ENCODE measurements at places on chromosomes 5 and 9. TPM values are rescaled to one million over a fixed set of nuclear protein-coding genes. Genes with fewer than 3 reads are reported as not detected.

The DMRTA1 gene
- 3.4 TPM for total RNA-seq

The TEX48 gene
- total RNA-seq = not detected

The C9orf50 gene
- total RNA-seq = not detected

The SHROOM1 gene
- total RNA-seq = 4.9 TPM

The CTXN3 gene
- total RNA-seq = not detected

The SPINK1 gene
- 3.6 TPM for total RNA-seq

The ORM2 gene
- not detected for total RNA-seq

The IFNA2 gene
- total RNA-seq = not detected

The ESM1 gene
- total RNA-seq = not detected

The TMEM252 gene
- not detected for total RNA-seq

The RETREG1 gene
- total RNA-seq = 24.3 TPM

The PCDH12 gene
- total RNA-seq = not detected

The COL23A1 gene
- 0.43 TPM for total RNA-seq

The CEL gene
- 0.48 TPM for total RNA-seq

The LHX6 gene
- under 0.01 TPM for total RNA-seq

The CXCL14 gene
- 1.1 TPM for total RNA-seq

The IFNA21 gene
- not detected for total RNA-seq

The UBE2B gene
- total RNA-seq = 16.4 TPM

The PRDM9 gene
- total RNA-seq = under 0.01 TPM

The SLC6A19 gene
- total RNA-seq = not detected

Measured in tracheal epithelial cell (primary cell).